ENCODE measurements at places on chromosomes 3 and 15.

DNA sequence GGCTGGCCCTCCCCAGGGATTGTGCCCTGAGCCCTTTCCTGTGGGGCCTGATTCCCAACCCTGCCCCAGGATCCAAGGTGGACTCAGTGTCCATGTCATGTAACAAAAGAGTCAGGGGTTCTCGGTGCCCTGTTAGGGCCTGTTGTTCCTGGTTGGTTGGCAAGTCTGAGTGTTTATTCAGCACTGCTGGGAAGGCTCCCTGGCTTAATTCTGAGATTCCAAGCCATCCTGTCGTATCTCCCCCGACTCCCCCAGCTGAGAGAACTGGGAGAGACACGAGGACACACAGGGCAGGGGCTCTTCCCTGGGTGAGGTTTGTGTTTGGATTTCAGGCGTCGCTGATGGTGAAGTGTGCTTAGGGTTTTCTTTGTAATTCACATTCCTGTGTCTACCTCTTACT is 78.3 kb downstream of the EEFSEC start:
- DNase-seq, result no peak

DNA sequence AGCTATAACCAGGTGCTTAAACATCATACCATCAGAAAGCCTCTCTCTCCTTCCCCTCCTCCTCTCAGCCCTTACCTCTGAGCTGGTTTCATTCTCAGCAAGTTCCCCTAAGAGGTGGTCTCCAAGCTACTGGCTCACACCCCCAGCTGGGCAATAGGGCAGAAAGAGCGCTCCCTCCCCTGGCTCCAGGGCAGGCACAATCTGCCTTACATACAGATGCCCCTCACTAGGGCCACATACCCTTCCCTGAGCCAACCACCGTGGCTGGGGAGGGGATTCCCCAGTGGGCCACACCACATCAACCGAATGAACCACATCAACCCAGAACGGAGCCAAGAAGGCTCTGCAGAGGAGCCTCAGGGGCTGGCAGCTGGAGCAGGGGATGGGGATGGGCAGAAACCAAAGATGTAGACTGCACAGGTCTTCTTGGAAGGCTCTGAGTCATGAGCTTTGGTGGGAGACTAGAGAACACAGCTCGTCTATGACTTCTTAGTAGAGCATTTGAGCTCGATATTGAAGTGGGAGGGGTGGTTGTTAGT is 4.6 kb upstream of the FBLN2 start:
- DNase-seq, result peak; percentile 13

GRCh38 chr3:195020921-195021320 is 250.0 kb downstream of the XXYLT1 start:
- no peak for DNase-seq

GRCh38 chr3:43892061-43892460 is 201.3 kb downstream of the ABHD5 start:
- DNase-seq, result no peak

GRCh38 chr3:45551214-45552010 is 43.1 kb upstream of the LIMD1 start:
- DNase-seq, result peak; percentile 84

DNA sequence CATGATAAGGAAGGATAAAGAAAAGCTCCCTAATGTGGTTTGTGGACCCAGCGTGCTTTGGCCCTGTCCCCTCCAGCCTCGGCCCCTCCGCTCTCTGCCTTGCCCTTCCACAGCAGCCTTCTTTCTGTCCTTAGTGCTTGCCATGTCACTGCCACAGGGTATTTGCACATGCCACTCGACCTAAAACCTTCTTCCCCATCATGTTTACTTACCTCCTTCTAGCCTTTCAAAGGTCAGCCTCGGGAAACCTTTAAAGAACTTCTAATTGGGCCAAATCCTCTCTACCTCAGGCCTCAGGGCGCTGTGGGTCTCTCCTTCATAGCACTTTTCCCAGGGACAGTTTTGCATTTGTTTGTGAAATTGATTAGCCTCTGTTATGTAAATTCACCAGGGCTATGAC is 73.0 kb downstream of the SCN11A start:
- no peak for DNase-seq

- no peak for DNase-seq
These were observed 10.4 kb downstream of the SYN2 start for GRCh38 chr3:12014613-12015012.

DNA sequence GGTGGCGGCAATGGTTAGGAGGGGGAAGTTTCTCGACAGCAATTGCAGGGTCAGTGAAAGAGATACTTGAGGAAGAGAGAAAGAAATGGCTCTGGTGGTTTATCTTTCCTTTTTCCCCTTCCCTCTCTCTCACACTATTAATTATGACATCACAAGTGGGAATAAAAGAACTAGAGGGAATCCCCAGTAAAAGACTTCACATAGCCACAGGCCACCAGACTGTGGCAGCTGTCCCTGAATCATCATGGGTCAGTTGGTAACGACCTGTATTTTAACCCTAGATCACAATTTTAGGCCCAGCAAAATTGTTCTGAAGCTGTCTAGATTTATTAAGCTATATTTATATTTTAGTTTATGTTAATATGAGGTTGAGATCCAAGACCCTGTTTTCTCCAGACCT is 40.3 kb downstream of the MBNL1 start:
- no peak for DNase-seq

- DNase-seq, result no peak
These were observed 480.1 kb upstream of the ZNF385D start for GRCh38 chr3:22231061-22231460.

DNA sequence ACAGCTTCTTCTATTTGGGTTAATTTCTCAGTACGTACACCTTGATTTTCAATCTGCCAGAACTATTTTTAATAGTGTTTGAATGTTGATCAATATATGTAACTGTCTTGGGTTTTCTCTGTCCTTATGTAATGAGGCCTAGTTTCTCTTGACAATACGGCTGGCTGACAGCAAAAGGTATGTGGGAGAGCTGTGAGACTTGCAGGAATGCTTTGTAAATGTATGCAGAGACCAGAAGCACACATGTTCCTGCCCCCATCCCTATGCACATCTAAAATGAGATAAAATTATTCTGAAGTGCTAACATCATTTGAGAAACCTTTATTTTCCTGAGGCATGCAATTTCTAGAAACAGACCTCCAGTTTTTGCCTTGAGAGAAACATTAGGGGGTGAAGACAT is 593.8 kb upstream of the GBE1 start:
- DNase-seq, result no peak

- DNase-seq, result no peak
These were observed 941 bp downstream of the SLC12A8 start for GRCh38 chr3:125211523-125212090.

DNA sequence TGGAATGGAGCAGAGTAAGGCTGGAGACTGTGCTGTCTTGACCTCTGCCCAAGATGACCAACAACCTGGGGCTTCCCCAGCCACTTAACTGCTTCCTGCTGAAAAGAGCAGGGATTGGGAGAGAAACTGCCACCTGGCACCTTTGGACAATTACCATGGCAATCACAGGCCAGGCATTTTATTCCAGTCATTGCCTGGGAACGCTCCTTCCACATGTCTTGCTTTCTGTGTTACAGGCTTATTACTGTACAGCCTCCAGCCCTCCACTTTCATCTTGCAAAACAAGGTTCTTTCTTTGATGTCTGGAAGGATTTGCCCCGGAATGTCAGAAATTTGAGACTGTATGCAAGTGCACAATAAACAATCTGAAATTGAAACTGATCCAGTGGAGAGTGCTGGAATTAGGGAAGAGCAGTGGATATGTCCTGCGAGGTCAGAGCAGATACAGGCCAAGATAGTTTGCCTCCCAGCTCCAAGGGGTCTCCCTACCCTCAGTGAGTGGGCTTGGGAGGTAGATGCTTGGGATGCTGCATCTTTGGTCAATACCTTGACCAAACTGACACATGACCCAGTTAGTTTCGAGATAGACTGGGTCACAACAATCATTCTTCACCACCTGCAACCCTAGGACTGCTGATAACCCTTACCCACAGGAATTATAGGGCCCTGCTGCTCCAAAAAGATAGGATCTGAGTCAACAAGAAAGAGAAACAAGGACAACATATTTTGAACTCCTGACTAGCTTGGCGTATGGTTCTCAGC is 2.7 kb downstream of the PPP1R14D start:
- no peak for DNase-seq

GRCh38 chr3:153889905-153890334 is 231.3 kb upstream of the ARHGEF26 start:
- no peak for DNase-seq

DNA sequence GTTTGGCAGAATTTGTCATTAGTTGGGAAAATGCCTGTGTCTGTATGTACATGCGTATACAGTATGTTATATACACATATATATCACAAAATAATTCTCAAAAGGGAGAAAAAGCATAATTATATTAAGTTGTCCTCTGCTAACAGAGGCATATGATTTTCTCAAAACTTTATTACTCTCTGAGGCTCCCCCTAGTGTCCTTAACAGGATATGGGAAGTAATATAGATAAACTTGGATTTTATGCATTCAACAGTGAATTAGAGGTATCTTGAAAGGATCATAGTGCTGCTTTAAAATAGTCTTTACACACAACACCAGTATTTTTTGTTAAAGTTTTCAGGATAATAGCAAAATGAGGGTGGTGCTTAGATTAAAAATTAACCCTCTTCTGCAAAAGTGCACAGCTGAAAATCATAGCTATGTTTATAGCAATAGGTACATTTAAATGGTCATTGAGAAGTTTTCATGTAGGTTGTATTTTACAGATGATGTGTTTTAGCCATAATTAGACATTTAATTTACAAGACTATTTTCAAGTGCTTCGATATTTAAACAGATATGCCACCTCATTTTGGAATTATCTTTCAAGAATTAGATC is 454.0 kb upstream of the ROBO2 start:
- peak; percentile 30 for DNase-seq

GRCh38 chr3:50179710-50180109 is 11.7 kb upstream of the GNAT1 start:
- no peak for DNase-seq

GRCh38 chr15:88782465-88782864 is 20.8 kb upstream of the ACAN start:
- DNase-seq, result no peak

DNA sequence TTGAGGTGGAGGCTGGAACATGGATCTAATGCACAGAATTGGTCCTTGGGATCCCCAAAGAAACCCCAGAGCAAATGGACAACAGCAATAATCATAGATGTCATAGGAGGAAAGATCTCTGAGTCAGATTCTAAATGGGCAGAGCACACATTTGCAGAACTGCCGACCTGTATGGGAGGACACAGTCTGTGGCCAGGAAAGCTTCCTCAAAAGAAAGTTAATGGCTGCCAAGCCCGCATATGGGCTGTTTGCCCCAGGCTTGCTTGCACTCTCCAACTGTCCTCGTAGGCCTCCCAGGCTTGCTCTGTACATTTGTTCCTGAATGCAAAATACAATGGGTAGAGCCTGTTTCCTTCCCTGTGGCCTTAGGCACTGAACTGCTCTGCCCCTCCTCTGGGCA is 102.0 kb upstream of the PLXNA1 start:
- DNase-seq, result no peak

DNA sequence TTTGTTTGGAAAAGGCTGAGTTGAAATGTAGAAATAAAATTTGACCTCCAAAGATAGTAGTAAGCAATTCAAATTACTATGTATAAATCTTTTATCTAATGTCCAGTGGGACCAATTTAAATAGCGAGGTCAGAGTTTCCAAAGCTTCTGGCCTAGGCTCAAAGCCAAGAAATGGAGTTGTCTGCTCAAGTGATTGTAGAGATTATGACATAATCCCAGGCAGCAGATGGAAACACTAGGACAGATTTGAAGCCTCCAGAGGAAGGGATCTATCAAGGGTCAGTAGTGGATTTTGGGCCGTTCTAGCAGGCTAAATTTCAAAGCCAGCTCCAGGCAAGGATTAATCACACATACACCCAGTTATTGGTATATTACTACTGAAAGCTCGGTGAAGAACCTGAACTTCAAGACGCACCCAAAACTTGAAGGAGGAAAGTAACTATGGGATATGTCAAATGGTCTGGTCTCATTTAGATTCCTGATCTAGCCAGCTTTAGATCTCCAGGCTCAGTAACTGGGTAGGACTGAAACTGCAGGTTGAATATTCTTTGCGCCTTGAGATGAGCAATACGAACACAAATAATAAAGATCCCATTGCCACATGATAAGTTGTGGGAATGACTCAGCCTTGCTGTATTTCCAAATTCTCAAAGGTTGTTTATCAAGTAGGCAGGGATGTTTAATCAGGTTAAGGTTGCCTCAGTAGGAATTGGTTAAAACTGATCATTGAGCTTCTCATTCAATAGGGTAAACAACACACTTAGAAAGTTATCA is 30.9 kb upstream of the ARRDC4 start:
- DNase-seq, result peak; percentile 28

DNA sequence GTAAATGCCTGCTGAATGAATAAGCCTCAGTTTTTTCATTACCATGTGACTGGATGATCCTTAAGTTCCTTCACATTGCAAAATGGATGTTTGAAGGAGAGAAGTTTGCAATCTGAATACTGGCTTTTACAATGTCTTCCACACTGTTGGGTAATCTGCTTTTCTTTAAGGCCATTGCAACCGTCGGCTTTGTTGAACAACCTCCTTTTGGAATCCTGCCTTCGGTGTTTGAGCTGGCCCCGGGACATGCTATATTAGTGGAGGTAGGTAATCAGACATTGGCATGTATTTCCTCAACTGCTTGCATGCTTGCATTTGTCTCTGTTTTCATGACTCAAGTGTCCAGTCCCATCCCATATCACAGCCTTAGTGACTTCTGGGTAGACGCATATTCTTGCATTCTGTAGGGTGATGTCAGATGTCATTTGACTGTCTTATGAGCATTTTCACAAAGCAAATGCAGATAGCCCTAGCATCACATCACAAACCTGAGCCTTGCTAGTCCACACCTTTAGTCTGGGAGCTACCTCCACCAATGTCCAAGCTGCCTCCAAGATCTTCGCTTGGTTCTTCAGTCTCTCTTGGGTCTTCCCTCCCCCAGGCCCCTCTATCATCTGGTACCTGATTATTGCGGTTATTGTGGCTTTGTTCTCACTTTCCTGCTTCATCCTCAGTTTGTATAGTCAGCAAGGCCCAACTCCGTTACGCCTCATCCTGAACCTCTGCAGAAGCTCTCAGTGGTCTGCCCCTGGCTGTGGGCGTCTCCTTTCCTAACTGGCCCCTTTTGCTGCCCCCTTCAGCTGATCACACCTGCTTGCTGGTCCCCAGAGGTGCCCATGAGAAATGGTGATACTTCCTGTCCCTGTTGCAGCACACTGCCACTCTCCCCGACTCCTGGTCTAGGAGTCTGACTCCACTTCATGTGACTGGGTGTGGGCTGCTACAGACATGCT is 48.5 kb downstream of the ACAA1 start:
- no peak for DNase-seq

GRCh38 chr3:158166223-158166622 is 56.3 kb downstream of the RSRC1 start:
- no peak for DNase-seq
